Caudate nucleus (tissue), 63 donors: ENCODE measurements at places on chromosomes 12 and 14.

DNA sequence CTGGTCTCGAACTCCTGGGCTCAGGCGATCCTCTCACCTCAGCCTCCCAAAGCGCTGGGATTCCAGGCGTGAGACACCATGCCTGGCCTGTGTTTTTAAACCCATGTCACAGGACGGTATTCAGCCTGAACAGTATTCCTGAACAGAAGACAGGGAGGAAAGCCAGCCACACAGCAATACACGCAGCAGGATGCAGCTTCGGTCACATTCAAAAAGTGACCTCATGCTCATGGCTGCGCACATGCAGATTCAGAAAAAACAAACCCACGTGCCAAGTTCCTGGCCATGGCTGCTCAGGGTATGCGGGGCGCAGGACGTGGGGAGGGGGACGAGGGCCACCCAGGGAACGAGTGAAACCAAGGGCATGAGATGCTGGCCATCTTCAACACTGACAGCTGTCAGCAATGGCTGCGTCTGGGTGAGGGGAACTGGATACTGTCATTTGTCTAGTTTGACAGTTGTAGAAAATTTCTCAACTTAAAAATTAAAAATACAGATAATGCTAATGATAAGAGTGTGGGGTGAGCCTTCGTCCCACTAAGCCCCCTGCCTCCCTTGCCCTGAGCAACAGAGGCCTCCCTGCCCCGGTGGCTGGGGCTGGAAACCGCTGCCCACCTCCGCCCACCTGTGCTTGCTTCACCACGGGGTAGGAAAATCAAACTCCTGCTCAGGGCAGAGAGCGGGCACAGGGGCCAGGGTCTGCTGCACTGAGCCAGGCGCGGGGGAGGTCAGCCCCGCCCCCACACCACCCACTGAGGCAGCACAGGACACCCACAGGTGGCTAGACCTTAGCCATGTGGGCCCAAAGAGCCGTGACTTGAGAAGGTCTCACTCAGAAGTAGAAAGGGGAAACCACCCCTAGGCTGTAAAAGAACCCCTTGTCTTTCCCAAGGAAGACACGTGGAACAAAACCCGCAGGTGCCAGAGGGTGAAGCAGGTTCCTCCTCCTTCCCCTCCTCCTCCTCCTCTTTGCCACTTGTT is 84.2 kb downstream of the SCARB1 start:
- DNase-seq = no peak

GRCh38 chr12:125320177-125320576 is 254.9 kb downstream of the AACS start:
- no peak for DNase-seq

GRCh38 chr12:56722832-56723231 is 2.3 kb downstream of the NACA start:
- DNase-seq = no peak

GRCh38 chr14:36665887-36666415 is 4.3 kb downstream of the PAX9 start:
- no peak for DNase-seq

GRCh38 chr12:122022393-122023338 is 982 bp downstream of the BCL7A start:
- DNase-seq = no peak

DNA sequence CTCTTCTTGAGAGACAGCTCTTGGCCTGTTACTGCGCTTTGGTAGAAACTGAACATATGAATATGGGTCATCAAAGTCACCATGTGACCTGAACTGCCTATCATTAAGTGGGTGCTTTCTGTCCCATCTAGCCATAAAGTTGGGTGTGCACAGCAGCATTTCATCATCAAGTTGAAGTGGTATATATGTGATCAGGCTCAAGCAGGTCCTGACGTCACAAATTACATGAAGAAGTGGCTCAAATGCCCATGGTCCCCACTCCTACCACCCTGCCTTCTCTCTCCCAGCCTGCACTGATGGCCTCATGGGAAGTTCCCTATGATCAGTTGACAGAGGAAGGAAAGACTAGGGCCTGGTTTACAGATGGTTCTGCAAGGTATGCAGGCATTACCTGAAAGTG is 308.8 kb upstream of the MGAT4C start:
- DNase-seq = no peak

- no peak for DNase-seq
Measured at GRCh38 chr14:60273956-60274355, 24.9 kb downstream of the PPM1A start.

DNA sequence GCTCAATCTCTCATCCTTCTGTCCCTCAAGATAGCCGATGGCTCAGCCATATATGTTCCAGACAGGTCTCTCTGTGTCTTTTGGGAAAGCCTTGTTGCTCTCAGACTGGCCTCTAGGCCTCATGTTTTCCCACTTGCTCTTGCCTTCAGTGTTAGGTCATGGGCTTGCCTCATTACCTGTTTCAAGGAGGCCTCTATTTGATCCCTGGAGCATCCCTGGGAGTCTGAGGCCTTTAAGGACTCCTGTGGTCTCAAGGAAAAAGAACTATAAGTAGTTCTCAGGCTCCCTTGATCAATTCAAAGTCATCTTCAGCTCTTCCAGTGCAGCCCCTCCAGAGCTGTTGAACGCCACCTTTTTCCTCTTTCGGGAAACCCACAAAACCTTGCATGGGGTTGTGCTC is 47.9 kb downstream of the NTF3 start:
- no peak for DNase-seq

- DNase-seq = no peak
Measured at GRCh38 chr12:4809449-4810218, 89.4 kb downstream of the GALNT8 start.

- DNase-seq = no peak
Measured at GRCh38 chr14:94650806-94651805, 38.9 kb downstream of the SERPINA3 start.

DNA sequence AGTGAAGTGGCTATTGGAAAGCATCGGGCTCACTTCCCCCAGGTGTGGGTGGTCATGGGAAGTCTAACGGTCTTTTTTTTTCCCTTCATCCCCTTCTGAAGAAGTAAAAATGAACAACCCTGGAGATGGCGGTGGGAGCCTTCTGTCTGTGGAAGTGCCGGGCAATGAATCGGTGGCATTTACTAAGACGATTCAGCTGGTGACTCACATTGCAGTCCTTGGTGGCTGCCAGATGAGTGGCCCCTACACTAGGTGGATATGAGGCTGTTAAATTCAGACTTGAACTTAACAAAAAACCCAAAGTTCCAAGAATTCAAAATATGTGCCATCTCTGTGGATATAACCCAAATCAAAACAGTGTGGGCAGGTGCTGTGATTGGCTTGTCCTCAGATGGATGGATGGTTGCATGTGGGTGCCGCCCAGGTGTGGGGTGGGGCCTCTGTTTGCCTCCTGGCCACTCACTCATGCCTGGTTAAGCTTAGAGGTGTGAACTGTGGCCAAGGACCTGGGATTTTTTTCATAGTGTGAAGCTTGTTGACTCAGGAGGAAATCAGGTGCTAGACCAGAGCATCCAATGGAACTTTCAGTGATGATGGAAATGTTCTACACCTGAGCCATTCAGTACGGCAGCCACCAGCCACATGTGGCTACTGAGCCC is 176.7 kb upstream of the NOS1 start:
- no peak for DNase-seq

DNA sequence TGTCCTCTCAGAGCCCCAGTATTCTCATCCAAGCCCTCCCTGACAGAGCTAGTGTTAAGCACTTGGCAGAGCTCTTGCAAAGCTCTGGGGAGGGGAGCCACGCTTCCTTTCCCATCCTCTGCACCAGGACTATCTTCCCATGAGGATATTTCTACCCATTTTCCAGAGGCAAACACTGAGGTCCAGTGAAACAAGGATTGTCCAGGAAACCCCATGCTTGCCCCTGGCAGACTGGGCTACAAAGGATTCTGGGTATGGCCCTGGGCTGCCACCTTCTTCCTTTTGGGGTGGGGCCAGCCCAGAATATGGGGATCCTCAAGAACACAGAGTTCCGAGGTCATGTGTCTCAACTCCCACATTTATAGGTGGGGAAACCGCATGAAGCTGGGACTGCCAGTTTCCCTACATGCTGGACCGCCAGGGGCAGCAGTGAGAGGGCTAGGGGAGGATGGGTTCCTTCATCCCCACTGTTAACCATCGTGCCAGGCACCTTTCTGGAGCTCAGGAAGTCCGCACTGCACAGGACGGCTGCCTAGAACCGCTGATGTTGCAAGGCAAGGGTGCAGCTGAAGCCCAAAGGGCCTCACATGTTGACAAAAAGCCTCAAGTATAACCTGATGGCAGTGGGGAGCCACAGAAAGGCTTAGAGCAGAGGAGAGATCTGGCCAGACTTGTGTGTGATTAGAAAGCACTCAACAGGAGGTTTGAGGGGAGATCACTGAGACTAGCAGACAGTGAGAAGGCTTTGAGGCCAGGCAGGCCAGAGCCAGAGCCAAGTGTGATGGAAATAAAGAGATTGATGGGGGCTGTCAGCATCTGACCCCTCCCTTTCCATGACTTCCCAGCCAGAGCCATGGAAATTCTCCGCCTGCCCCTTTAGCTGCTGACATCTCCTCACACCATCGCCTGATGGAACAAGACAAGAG is 5.5 kb upstream of the CCDC85C start:
- DNase-seq = no peak

DNA sequence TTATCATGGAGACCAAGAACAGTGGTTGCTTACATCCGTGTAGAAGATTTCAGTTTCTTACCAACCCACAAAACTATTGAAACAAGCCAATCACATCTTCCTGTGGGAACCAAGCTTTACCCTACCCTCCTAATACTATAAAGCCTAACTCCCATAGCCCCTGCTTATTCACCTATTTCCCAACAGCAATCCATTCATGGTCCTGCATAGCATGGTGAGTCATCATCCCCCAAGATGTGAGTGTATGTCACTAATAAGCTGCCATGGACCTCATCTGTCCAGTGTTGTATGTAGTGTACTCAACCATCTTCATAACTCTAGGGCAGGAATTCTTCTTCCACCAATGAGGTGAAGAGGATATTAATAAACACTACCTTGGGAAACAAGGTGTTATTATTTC is 1620.4 kb upstream of the FLRT2 start:
- DNase-seq = no peak

- no peak for DNase-seq
Measured at GRCh38 chr14:23118506-23119362, at the start of gene CEBPE. Gene CEBPE, minus strand, starts transcription at chr14:23119255. Its CDS starts 164 bp downstream, at chr14:23119091.

DNA sequence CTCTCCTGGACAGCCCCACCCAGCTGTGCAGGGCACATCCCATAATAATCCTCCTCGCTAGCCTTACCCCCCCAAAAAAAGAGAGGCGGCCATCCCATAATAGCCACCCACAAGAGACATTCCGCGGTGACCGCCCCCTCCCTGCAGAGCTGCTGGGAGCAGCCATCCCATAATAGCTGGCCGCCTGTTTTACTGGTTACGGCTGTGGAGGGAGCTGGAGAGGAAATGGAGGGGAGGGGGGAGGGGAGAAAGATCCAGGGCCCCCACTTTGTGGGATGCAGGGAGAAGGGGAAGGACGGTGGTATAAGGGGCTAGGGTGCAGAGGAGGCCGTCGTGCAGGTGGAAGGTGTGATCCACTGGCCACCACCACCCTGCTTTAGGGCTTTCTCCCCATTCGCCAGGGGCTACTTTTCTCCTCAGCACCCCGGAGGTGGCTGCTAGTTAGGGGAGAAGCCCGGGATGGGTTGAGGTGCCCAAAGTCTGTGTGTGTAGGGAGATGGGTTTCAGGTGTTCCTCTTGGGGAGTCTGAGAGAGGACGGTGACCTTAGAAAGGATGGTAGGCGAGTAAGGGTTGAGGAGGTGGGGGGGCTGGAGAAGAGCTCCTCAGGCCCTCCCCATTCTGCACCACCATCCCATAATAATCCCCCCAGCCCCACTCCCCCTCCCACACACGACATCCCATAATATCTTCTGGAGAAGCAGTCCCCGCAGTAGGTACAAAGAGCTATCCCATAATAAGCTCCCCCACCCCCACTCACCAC is 6.0 kb upstream of the CHD4 start:
- peak; percentile 72 for DNase-seq

DNA sequence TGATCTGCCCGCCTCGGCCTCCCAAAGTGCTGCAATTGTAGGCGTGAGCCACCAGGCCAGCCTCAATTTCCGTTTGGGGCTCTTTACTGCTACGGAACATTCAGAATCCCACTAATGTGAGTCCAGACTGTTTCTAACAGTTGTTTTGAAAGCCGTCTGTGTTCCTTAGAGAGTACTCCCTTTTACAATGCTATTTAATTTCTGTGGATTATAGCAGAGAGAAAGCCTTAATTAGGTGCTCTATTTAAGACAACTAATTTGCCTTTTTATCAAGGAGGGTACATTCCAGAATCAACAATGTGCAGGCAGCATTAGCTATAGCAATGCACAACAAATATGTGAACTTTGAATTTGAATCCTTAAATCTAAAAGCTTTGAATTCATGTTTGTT is 2.8 kb upstream of the SAV1 start:
- DNase-seq = no peak

- no peak for DNase-seq
Measured at GRCh38 chr12:52249511-52250047, 16.5 kb downstream of the KRT7 start.

DNA sequence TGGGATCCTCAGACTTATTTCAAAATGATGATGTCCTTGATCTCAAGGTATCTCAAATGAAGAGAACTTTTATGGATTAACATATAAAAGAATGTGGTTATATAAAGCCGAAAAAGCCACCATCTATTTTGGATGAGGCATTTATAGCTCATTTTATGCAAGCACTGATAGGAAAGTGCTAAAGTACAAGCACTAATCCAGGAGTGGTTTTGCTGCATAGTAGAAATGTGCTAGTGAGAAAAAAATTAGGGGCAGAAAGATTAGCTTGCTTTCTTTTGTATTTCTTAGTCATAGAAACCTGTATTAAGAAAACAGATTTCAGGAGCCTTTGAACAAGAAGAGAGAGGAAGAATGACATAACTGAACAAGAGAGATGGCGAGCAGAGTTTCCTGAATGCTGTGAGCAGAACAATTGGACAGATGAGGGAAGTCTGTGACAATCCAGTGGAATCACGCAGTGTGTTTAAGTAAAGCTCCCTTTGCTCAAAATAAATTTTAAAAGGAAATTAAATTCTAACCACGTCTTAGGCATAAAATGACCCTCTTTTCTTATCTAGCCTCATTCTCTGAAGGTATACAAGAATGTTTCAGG is 238.2 kb upstream of the NOVA1 start:
- DNase-seq = no peak

DNA sequence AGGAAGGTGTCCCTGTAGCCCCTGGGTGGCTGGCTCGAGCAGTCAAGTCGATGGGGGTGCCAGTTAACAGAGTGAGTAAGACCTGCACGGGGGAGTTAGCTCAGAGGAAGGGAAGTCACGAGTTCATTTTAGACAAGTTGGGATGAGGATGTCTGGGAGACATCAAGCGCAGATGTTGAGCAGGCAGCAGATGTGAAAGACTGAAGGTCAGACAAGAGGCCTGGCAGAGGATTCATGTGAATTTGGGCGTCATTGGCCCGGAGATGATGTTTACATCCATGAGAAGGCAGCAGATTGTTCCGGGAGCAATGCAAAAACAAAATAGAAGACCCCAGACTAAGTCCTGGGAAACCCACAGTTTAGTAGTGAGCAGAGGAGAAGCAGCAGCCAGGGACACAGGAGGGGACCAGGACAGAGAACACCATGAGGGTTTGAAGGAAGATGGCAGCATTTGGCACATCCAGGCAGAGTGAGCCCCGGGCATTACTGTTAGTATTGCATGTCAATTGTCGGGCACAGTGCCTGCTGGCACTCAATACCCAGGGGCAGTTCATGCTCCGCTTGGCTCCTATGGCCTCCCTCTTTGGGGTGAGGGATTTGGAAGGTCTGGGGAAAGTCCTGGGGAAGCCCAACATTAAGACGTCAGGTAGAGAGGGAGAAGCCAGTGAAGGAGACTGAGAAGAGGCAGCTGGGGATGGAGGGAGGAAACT is 15.1 kb downstream of the LTBP2 start:
- no peak for DNase-seq
